GM19239 (cell line): ENCODE measurements at places on chromosomes 7 and 10.

- DNase-seq, result no peak
Observed at GRCh38 chr10:43323245-43323644, 48.2 kb upstream of the FXYD4 start.

- no peak for DNase-seq
Observed at GRCh38 chr10:8962249-8962648, 907.8 kb downstream of the GATA3 start.

DNA sequence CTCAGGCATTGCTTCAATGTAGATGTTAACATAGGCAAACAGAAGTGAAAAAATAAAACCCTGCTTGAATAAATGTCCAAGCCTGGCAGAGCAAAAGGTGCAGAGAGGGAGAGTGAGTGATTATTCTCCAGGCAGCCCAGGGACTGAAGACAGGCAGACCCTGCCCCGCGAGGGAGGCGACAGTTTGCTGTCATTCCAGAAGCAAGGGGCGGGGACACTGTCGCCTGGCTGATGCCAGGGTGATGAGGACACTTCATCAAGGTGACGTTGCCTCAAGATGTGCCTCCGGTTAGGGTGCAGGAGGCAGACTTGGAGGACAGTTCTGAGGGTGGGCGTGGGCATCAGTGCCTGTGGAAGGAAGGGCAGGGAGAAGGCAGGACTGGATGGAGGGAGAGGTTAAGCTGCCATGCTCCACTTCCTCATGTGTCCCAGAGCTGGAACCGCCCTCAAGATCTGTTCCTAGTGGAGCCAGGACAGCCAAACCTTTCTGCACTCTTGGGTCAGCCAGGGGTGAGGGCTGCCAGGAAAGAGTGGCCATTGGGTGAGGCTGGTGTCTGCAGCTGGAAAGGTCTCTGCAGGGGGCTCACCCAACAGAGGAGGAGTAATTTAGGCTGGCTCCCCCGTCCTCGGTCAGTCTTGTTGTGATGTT, 560.5 kb upstream of the MKI67 start:
- DNase-seq, result no peak

- DNase-seq, result no peak
Observed at GRCh38 chr7:29871787-29872398, 65.6 kb downstream of the WIPF3 start.

DNA sequence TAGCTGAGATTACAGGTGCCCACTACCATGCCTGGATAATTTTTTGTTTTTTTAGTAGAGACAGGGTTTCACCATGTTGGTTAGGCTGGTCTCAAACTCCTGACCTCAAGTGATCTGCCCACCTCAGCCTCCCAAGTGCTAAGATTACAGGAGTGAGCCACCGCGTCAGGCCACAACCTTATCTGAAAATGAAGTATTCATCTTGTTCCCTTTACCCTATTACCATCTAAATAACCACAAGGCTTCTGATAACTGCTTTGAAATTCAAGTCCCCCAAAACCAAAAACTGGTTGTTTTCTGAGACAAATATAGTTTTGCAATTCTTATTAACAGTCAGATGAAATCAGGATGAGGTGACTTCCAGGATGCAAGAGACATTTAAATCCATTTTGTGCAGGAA, 2.4 kb downstream of the TCTN3 start:
- DNase-seq, result no peak

GRCh38 chr10:98957801-98958200, 277.9 kb downstream of the HPSE2 start:
- DNase-seq, result no peak

GRCh38 chr10:31947144-31947926, 18.7 kb upstream of the ARHGAP12 start:
- no peak for DNase-seq

- DNase-seq, result no peak
Observed at GRCh38 chr10:552679-553078, 136.8 kb downstream of the DIP2C start.

DNA sequence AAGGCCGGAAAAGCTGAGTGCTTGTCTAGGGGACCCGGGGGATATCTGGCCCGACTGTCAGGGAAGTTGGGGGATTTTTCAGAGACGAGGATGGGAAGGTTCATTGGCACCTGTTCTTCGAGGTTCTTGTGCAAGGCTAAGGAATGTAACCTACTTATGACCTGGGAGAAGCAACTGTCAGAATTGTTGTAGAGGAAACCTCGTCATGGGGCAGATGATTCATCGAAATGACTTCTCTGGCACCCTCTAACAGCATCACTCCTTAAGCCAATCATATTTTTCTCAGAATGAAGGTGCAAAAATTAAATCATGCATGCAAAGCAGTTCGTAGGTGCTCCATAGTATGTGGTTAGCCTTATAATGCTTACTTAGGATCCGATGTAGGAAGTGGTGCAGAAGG, 58.6 kb downstream of the PLXDC2 start:
- no peak for DNase-seq

DNA sequence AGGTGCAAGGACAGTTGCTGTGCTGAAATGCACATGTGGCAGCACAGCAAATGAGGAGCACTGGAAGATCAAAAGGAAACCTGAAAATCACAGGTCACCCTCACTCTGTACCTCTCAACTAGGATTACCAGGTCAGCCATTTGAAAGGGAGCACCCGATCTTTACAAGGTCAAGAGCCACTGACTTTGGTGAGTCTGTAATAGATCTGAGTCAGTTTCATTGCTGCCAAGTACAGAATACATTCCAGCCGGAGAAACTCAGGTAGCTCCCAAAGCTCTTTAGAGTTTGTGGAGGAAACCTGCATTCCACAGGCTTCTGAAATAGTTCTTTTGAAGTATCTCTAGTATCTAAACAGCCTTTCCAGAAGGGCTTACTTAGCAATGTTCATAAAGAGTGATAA, 217.5 kb downstream of the SNX13 start:
- DNase-seq, result no peak

DNA sequence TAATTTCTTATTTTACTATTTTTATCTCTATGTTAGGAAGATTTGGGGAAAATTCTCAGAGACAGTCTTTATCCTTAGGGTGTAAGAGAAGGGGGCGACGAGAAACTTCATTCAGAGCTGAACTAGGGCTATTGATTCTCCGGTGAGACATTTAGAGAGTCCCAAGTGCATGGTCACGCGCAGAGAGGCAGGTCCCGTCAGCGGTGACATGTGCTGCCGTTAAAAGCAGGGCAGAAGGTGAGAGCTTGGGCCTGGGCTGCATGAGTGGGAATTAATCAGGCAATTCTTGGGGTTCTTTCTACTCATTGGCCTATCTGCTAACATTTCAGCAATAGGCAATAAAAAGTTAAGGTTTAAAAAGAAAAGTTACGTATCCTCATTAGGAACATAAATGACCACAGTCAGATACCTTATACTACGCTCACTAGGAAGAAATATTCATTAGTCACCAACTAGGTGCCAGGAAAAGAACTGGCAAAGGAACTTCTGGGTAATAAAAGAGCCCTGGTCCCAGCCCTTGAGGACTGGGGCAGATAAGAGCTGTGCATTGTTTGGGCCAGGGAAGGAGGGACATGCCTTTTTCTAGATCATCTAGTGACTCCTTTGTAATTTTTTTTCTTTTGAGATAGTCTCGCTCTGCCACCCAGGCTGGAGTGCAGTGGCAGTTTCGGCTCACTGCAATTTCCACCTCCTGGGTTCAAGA, 21.2 kb downstream of the PRKCQ start:
- no peak for DNase-seq

DNA sequence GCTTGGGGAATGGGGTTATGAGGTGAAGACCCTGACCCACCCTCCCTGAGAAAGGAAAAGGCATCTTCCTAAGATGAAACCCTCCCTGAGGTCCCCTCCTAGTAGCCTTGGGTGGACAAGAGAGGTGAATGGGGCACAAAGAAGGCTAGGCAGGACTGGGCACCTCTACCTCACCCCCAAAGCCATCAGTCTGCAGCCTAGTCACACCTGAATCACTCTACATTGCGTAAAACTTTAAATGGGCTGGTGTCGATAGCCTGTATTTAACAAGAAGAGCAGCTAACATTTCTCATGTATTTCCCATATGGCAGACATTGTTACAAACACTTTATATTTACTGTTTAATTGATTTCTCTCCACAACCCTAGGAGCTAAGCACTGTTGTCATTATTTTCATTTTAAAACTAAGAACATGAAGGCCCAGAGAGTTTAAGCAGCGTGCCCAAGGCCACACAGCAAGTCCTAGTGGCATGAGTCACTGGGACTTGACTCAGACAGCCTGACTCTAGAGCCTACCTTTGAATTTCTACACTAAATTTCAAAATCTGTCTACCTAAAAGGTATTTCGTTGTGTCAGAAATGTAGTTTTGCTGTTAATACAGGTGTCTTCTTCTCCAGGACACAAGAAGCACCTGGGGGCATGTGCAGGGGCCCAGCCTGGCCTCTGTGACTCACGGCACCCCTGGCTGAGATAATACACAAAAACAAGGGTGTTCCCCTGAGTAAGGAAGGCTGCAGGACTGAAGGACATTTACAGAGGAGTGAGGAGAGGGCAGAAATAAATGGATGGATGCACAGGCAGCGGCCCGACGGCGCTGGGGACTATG, 3.4 kb downstream of the AOC1 start:
- DNase-seq, result no peak

DNA sequence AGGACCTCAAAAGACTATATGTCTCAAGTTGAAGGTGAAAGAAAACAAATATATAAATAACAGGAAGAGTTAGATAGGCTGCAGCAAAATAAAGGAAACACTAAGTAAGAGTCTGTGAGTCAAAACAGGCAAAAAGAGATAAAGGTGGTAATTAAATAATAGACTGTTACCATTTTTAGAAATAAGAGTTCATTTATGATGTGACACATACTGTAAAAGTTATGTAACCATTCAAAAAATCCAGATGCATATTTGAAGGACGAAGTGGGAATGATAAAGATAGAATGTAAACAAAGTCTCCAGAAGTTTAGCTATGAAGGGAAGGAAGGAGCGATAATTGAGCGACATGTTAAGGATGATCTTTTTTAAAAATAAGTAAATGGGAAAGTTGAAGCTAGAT, 50.5 kb downstream of the HECTD2 start:
- DNase-seq, result no peak

- no peak for DNase-seq
Observed at GRCh38 chr7:73628504-73628903, 4.2 kb upstream of the MLXIPL start.

DNA sequence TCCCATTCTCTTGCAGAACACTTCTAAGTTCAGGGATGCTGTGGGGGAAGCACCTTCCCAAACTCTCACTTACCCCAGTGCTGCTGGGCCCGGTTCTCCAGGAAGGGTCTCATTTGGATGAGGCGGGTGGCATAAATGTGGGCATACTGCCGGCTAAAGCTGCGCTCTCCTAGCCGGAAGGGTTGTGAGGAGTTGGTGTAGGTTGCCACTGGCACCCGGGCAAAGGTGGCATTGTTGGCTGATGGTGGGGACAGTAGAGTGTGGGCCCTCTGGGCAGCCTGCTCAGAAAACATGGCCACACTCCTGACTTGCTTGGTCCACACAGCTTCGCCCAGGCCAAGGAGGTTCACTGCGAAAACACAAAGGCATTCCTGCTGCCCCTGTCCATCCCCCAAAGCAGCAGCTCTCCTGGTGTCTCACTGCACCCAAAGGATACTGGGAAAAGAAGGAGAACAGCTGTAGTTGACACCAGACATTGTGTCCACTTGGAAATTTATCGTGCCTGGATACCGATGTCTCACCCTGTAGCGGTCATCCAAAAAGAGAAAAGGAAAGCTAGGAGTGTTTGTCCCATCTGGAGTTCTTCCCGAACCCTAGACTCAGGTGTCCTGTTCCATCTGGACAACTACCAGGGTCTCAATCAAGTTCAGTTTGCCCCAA, 1.5 kb downstream of the POLD2 start:
- DNase-seq, result no peak

GRCh38 chr7:145478541-145478940, 638.1 kb upstream of the CNTNAP2 start:
- no peak for DNase-seq

- DNase-seq, result no peak
Observed at GRCh38 chr7:158748335-158748734, 43.7 kb upstream of the NCAPG2 start.

- no peak for DNase-seq
Observed at GRCh38 chr10:132735923-132736391, 50.0 kb downstream of the NKX6-2 start.

DNA sequence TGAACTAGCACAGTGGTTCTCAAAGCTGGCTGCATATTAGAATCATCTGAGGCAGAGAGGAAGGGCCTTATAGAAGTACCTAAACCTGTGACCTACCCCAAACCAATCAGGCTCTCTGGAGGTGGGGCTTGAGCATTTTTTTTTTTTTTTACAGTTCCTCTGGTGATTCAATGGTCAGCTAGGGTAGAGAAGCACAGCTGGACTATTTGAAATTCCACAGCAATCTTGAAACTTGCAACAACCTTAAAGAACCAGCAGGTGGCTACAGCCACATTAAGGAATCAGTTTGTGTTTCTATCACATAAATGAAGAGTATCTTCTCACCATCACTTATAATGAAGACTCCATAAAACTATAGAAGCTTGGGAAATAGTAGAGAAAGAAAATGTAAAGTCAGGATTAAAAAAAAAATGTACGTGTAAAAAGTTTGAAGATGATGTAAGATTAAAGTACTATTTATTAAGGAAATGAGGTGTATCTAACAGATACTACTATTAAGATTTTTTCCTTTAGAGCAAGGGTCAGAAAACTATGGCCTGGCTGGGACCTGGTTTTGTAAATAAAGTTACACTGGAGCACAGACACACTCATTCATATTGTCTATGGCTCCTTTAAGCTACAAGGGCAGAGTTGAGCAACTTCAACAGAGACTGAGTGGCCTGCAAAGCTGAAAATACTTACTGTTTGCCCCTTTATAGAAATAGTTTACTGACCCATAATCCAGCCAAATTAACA, 3.8 kb downstream of the RTKN2 start:
- no peak for DNase-seq

DNA sequence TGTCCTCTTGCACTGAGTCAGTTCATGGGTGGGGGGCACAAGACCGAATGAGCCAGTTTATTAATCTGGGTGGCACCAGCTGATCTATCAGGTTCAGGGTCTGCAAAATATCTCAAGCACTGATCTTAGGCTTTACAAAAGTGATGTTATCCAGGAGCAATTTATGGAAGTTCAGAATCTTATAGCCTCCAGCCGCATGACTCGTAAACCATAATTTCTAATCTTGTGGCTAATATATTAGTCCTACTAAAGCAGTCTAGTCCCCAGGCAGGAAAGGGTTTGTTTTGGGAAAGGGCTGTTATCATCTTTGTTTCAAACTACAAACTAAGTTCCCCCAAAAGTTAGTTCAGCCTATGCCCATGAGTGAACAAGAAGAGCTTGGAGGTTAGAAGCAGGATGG, 33.9 kb downstream of the AKR1C8 start:
- DNase-seq, result no peak

DNA sequence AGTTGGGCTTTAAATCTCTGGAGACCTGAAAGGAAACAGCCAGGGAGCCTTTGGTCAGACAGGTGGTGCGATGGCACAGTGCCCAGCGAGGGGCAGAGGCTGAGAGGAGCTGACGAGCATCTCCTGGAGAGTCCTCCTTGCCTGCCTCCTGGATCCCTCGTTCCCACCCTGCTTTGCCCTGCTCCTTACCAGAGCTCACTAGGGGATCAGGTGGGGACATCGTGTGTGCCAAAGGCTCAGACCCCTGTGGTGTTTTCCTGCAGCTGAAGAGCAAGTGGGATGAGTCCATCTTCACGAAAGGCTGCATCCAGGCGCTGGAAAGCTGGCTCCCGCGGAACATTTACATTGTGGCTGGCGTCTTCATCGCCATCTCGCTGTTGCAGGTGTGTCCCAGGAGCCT, 21.8 kb upstream of the SH2D4B start:
- no peak for DNase-seq

- no peak for DNase-seq
Observed at GRCh38 chr10:126177417-126178030, 210.8 kb downstream of the ADAM12 start.
